Fibroblast of skin of scalp (primary cell): ENCODE measurements at places on chromosomes 5 and 9.

GRCh38 chr9:90799271-90799852 is 2.3 kb upstream of the SYK start:
- no peak for DNase-seq

DNA sequence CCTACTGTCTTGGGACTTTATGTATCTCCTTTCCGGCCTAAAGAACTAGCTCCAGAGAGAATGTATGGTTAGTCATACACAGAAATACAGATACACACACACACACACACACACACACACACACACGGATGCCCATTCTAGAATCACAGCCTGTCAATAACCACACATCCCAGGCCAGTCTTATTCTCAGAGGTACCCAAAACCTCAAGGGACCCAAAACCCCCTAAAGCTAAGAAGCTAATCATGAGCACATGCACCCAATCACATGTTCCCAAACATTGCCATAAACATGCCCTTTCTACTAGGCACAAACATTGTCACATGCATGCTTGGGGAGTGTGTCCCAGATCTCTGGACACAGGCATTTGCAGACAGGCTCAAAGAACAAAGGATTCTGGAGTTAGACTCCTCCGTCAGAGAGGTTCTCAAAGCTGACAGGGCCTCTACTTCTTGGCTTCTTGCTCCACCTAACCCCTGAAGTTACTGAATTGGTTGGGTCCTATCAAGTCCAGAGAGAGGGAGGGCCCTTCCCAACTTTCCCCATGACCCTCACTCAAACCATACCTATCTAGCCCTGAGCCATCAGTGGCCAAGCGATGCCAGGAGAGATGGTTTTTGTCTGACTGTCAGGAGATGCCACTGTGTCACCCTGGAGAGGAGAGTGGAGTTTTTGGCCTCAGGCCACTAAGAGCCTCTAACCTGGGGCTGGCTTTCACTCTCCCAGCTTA is 78.7 kb downstream of the NRG2 start:
- no peak for DNase-seq

GRCh38 chr5:162047279-162047678 is 20.3 kb upstream of the GABRG2 start:
- DNase-seq, result no peak

DNA sequence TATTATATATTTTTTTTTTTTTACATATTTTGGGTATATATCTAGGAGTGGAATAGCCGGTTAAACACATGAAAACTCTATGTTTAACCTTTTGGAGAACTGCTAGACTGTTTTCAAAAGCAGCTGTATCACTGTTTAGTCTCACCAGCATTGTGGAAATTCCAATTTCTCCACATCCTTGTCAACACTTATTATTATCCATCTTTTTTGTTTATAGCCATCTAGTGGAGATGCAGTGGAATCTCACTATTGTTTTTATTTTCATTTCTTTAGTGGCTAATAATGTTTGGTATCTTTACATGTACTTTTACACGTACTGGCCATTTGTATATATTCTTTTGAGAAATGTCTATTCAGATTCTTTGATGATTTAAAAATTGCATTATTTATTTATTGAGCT is 22.7 kb upstream of the CCDC180 start:
- no peak for DNase-seq

GRCh38 chr5:10704949-10705621 is 55.9 kb downstream of the DAP start:
- DNase-seq, result peak; percentile 42

DNA sequence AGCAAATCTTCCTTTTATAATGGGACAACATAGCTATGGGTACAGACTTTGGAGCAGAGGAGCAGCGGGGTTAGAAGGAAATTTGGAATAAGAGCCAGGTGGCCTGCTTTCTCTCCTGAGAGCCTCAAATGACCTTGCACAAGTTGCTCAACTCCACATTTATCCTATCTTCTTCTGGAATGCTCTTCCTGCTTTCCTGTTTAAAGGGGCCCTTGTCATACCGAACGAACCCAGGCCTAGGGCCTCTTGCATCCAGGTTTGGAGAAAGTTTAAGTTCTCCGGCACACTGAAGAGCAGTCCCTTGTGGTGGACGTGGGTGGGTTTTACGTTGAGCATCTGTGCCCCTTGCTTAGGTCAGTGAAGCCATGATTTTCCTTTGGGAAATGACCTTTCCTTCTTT is 197.9 kb upstream of the NR3C1 start:
- no peak for DNase-seq

GRCh38 chr5:9105851-9106250 is 440.0 kb downstream of the SEMA5A start:
- peak; percentile 43 for DNase-seq

DNA sequence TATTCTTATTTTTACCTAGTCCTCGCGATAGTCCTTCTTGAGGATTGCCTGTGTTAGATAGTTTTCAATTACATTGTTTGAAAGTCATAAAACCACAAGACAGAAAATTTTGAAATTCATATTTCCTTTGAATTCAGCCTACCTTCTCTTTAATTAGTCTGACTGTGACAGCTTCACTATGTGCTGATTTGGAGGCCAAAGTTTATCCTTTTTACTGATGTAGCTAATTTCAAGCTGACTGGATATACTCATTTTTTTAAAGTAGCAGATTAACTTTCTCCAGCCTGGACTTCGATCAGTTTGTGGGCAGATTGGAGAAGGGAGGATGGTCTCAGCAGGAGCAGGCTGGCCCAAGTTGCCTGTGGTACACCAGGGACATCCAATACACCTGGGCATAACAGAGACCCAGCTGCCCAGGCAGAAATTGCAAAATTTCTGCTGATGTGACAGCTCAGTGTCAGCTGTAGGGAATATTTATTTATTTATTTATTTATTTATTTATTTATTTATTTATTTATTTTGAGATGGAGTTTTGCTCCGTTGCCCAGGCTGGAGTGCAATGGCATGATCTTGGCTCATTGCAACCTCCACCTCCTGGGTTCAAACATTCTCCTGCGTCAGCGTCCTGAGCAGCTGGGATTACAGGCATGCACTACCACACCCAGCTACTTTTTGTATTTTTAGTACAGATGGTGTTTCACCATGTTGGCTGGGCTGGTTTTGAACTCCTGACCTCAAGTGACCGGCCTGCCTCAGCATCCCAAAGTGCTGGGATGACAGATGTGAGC is 24.2 kb downstream of the AGXT2 start:
- no peak for DNase-seq

DNA sequence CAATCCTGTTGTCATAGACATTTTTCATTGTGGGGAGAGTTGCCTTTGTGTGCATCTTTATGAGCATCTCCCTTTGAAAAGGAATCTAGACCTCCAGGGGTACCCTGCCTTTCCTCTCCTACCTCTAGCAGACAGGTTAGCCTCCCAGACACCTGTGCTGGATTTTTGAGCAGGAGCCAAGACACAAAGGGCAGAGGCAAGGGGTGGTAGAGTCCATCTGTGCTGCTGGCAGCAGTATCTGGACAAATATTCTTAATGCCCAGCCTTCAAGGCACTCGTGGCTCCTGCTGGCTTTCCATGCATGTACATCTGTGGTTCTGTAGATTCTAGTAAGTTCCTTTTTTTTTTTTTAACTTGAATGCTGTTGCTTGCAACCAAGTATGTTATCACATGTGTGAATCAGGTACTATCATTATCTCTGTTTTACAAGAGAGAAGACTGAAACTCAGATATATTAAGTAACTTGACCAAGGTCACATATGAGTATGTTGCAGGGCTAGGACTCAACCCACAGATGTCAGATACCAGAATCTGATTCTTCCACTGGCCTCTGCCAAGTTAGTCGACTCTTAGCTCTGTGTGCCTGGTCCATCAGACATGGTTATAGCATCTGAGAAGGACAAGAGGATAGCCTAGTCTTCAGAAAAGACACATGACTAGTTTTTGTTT is 32.9 kb upstream of the GPR151 start:
- no peak for DNase-seq

DNA sequence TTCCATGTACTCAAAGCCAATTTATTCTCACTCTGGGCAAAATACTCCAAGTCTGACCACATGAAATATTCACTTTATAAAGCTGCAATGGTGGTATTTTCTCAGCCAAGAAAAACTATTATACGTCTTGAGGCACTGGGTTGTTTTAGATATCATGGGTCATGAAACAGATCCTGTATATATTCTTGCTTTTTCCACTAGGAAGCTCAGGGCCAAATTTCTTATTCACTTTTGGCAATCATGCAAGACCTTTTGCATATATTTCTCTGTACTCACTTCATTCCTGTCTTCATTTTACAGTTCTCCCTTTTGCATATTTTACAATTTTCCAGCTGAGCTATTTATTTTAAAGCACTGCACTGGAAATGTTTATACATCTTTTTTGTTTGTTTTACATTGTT is 49.8 kb downstream of the GABBR2 start:
- DNase-seq, result peak; percentile 59
